A172 (cell line): ENCODE measurements at places on chromosomes 16 and 17.

DNA sequence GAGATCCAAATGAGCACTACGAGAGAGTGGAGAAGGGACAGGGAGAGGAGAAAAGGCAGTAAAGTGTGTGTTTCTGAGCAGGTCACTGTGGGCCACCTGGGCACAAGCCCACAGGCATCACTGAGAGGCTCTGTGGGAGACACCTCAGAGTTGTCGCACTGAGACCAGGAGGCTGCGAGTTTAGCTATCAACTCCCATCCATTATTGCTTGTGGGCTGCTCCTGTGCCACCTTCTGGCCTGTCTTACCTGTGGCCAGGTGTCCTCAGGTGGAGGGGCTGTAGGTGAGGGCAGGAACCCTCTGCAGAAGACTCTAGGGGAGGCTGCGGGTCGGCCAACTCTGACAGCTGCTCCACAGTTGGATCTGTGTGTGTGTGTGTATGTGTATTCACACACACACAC, 2.5 kb upstream of the PRR29 start:
- no peak for DNase-seq

DNA sequence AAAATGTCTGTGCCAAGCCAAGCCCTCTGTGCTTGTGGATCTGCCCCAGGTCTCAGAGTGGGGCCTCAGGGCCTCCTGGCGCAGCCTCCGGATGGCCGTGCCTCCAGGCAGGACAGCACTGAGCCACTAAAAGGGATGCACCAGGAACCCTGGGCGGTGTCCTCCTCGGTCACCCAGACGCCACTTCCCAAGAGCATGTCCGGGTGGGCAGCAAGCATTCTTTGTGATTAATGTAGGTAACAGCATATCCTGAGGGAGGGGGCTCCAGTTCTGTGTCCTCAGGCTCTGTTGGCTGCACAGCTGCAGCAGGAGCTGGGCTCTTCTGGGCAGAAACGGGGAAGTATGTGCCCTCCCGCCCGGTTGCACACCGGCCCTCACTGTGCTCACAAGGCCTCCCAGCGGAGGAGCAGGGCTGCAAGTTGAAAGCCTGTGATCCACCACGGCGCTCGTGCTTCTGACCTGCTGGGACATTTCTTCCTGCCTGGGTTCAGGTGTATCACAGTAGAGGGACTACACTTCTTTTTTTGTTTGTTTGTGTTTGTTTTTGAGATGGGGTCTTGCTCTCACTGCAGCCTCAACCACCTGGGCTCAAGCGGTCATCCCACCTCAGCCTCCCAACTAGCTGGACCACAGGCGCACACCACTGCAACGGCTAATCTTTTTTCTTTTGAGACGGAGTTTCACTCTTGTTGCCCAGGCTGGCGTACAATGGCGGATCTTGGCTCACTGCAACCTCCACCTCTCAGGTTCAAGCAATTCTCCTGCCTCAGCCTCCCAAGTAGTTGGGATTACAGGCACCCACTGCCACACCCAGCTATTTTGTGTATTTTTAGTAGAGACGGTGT, 37.9 kb upstream of the CHMP6 start:
- DNase-seq, result no peak

DNA sequence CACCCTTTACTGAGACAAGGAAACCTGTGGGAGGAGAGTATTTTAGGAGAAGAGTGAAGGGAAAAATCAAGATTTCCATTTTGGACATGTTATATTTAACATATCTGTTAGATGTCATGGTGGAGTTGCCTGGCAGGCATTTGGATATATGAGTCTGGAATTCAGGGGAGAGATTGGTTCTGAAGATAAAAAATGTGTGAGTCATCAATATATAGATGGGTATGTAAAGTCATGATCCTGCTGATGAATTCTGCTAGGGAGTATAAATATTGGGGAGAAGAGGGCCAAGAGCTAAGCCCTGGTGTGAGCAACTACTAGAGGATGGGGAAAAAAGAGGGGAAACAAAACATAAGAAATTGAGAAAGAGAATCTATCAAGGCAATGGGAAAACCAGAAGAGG, 151.3 kb upstream of the SOX9 start:
- DNase-seq, result no peak

GRCh38 chr17:13209081-13209480, 191.3 kb upstream of the ELAC2 start:
- peak; percentile 18 for DNase-seq

GRCh38 chr16:71826533-71827017, 17.9 kb upstream of the AP1G1 start:
- DNase-seq, result no peak

- no peak for DNase-seq
These were observed 13.8 kb downstream of the UNC13D start for GRCh38 chr17:75830164-75831031.

GRCh38 chr16:168424-168823, 2.6 kb downstream of the HBM start:
- no peak for DNase-seq

- DNase-seq, result peak; percentile 36
These were observed 5.6 kb downstream of the CUEDC1 start for GRCh38 chr17:57949649-57950048.

DNA sequence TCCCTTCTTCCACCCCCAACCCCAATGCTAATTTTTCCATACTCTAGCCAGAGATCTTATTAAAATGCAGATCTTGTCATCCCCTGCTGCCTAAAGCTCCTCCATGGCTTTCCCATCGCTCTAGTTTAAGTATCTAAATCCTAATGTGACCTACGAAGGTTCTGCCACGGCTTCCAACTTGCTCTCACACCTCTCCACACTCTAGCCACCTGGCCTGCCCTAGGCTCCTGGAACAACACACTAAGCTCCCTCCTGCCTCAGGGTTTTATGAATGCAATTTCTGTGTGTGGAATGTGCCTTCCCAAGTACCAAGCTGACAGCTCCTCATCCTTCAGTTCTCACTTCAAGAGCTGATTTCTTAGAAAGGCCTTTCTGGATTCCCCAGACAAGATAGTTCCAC, 16.6 kb downstream of the NXPH3 start:
- no peak for DNase-seq

- no peak for DNase-seq
These were observed 717.2 kb downstream of the WWOX start for GRCh38 chr16:78816499-78817195.

GRCh38 chr17:62187681-62188080, 122.6 kb upstream of the MED13 start:
- peak; percentile 95 for DNase-seq

- DNase-seq, result no peak
These were observed 9.2 kb downstream of the MINK1 start for GRCh38 chr17:4842376-4842775.

- DNase-seq, result peak; percentile 97
These were observed 15.9 kb downstream of the B9D1 start for GRCh38 chr17:19346351-19347255.

DNA sequence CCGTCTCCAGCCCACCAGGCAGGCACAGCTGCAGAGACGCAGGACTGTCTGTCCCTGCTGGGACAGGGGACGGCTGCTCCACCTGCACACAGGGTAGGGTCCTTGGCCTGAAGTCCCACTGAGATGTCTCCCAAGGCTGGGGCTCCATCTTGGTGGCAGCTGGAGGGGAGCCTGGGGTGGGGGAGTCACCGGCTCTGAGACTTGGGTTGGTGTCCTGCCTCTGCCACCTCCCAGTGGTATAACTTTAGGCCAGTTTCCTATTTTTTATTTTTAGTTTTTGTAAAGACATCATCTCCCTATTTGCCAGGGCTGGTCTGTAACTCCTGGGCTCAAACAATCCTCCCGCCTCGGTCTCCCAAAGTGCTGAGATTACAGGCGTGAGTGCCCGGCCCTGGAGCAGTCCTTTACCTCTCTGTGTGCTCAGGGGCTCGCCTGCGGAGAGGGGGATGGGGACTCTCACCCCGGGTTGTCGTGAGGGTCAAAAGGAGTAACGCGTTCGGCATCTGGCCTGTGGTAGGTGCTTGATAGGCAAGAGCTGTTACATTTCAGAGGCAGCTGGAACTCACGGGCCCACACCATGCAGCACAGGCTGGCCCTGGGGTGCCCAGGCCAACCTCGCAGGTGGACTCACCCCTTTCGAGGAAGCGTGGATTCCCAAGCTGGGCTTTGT, 46.6 kb upstream of the DOC2B start:
- no peak for DNase-seq

- peak; percentile 76 for DNase-seq
These were observed 17.1 kb upstream of the CRK start for GRCh38 chr17:1473170-1473569.

GRCh38 chr17:67862614-67863217, 37.4 kb downstream of the BPTF start:
- DNase-seq, result peak; percentile 2

DNA sequence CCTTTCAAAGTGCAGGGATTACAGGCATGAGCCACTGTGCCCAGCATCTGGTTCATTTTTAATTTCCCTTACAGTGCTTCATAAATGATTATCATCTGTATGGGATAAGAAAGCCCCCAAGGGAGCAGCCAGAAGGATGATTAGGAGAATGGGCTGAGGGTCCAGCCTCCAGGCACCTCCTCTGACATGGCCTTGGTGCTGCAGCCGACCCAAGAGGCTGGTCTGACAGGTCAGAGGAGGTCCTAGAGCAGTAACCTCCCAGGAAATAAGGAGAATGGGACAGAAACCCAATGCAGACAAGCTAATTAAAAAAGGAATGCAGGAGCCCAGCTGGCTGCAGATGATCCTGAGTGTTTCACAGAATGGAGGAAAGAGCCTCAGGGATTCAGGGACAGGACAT, 29.0 kb downstream of the MRC2 start:
- no peak for DNase-seq

DNA sequence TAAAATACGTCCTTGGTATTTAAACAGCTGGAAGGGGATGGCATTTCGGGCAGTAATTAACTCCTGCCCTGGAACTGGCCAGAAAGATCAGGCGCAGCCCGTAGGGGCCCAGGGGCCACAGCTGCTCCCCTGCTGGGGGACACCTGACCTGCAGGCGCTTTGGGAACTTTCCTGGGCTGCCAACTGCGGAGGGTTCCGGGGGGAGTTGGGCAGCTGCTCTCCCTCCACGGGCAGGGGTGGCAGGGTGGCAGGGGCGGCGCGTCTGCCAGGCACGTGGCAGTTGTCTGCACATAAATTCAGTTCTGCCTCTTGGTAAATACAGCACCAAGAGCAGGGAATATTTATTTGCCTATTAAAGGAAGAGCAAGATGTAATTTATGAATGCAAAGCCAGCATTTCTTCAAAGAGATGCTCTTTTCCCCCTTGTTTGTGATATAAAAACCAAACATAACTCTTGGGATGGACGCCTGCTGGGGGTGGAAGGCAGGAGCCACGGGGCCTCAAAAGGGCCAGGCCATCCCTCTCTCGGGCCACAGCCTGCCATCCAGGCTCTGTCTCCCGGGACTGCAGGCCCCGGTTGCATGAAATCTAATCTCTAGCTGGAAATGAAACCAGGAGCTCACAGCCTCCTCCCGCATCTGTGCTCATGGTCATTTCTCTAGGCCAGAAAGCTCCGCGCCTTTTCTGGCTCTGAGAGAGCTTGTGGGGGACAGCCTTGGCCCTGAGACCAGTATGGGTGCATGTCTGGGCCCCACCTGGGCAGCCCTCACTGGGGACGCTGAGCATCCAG, 29.9 kb upstream of the CHMP6 start:
- no peak for DNase-seq

- no peak for DNase-seq
These were observed 801 bp upstream of the OR4D2 start for GRCh38 chr17:58165981-58166380.

- DNase-seq, result no peak
These were observed 2.3 kb upstream of the ALKBH5 start for GRCh38 chr17:18181358-18181757.

GRCh38 chr17:35387496-35387895, 14.1 kb upstream of the SLFN11 start:
- no peak for DNase-seq

DNA sequence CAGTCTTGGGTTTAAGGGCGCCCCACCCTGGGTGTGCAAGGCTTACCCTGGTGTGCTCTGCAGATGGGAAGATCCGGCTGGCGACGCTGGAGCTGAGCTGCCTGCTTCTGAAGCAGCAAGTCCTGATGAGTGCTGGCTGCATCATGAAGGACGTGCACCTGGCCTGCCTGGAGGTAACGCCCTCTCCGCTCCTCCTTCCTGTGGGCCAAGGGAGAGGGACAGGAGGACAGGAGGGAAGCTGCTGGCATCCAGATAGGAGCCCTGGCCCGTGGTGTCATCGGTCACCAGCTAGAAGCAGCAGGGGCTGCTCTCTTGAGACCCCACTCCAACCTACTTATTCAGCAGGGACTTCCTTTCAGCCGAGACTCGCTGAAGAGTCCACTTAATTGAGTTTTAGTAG, 97.8 kb downstream of the CLEC16A start:
- no peak for DNase-seq

- peak; percentile 49 for DNase-seq
These were observed 14.6 kb downstream of the CALB2 start for GRCh38 chr16:71373073-71373472.

DNA sequence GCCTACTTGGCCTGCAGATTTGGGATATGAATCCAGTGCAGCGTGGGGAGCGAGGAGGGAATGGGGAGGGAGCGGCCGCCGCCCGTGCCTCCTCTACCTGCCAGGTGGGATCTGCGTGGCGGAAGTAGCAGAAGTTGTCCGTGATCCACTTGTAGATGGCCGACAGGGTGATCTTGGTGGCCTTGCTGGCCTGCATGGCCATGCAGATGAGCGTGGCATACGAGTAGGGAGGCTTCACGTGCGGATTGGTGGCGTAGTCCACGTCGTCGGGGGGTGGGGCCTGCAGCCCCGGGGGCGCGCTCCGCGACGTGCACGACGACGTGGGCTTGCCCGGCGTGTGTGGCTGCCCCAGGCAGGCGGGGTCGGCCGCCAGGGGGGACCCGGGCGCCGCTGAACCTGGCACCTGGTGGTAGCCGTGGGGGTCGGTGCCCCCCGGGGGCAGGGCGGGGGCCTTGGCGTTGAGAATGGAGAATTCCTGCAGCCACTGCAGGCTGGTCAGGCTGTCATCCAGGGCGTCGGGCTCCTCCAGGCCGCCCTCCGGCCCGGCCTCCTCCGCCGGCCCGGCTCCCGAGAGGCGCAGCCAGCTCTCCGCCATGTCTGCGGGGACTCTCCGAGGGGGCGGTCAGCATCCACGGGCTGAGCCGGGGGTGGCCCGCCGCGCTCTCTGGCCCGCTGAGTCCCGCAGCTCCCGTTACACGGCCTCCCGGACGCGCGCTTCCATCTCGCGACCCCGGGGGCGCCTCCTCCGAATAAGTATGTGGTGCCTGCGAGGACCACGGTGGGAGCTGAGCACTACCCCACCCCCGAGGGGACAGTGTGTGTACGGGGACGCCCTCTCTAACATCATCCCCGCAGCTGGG, 1.0 kb downstream of the FOXJ1 start:
- no peak for DNase-seq

GRCh38 chr17:63703029-63703428, 3.1 kb upstream of the LIMD2 start:
- DNase-seq, result no peak

DNA sequence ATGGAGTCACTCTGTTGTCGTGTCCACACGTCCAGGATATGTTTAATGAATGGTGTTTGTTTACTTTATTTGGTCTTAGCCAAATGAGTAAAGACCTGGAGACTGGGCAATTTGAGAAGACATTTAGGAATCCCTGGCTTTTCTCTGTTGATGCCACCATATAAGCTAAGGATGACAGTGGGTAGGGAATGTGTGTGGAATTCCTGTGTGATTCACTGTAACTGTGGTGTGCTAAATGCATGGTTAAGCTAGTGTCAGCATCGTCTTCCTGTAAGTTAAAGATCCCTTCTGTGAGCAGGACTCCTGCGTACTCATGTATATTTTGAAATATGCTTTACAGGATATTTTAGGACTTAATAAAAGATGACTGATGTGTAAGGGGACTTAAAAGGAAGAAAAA, 26.4 kb downstream of the GOSR1 start:
- no peak for DNase-seq
